Suprapubic skin (tissue), 4 donors: ENCODE measurements at places on chromosomes 6 and 20. TPM values are rescaled to one million over a fixed set of nuclear protein-coding genes. Genes with fewer than 3 reads are reported as not detected.

GRCh38 chr6:98539741-98540140, 294.6 kb upstream of the POU3F2 start:
- no peak for DNase-seq

- DNase-seq, result no peak
These were observed 69.8 kb downstream of the DST start for GRCh38 chr6:56572788-56573471.

Gene RBBP8NL
- 4.0 TPM for total RNA-seq

Gene SAMD3
- total RNA-seq, result not detected

- DNase-seq, result no peak
These were observed 365.3 kb downstream of the RNF144B start for GRCh38 chr6:18752278-18753068.

GRCh38 chr6:2875359-2876191, 27.5 kb downstream of the SERPINB9 start:
- no peak for DNase-seq

GRCh38 chr6:133610227-133610840, 278.6 kb upstream of the TCF21 start:
- no peak for DNase-seq

DNA sequence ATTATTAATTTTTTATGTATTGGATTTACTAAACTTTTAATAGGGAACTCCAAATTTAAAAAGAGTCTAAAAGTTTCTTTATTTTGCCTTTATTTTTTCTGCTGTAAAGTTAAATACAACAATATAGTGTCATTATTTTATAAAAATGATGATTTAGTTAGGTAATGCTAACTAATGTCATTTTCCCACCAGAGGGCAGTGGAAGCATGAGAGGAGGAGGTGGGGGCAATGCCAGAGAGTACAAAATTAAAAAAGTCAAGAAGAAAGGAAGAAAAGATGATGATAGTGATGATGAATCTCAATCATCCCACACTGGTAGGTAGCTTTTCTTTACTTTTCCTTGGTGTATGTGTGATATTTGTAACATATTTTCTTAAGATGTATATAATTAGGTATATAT, 20.2 kb upstream of the FHL5 start:
- DNase-seq, result no peak

Gene SLC22A2
- not detected for total RNA-seq

- DNase-seq, result no peak
These were observed 447.4 kb downstream of the KIF16B start for GRCh38 chr20:16125816-16126215.

Gene HRH3
- total RNA-seq, result not detected

- no peak for DNase-seq
These were observed 111.9 kb upstream of the GGTLC1 start for GRCh38 chr20:24100370-24101011.

DNA sequence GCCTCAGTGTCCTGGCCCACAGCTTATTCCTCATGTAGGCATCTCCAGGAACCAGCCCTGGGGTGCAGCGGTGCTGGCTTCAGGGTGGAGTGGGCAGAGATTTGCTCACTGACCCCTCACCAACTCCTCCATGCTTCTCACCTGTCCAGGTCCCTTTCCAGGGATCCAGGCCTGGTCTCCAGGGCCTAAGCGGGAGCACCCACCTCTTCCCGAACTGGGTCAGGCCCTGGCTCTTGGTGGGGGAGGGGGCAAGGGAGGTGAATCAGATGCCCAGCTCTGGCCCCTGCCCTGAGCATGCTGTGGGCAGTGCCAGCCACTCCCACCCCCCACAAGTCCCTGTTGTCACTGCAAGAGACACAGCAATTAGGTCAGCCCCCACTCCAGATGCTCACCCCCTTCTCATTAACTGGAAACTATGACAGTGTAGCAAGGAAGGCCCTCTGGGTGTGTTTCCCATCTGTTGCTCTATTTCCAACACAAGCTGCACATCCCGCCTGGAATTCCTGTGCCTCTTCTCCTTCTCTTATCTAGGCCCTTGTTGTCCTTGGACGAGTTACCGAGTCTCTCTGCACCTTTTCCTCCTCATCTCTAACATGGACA, 37.0 kb downstream of the MDFI start:
- DNase-seq, result no peak

- no peak for DNase-seq
These were observed 219.5 kb downstream of the SLC24A3 start for GRCh38 chr20:19431906-19432305.

Gene SFTA2
- total RNA-seq, result not detected

DNA sequence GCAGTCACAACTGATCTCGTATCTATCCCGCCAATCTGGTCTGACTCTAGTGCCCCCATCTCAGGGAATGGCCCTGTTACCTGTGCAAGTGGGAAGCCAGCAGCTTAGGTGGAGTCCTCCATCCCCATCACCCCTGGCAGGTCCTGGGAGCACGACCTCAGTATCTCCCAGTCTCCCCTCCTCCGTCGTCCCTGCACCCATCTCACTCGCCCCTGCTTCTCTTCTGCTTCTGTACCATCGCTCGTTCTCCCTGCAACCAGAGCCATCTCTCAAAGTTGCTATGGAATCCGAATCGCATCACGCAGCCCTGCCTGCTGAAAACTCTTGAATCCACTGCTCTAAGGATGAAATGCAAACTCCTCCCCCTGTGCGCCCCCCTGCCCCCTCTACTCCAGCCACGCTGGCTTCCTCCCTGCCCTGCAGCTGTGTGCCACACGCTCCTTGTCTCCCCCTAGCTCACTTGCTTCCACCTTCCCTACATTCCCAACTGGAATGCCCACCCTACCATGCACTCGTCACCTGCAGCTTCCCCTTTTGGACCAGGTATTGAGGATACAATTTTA, 64.0 kb upstream of the PTGIS start:
- DNase-seq, result no peak
